ENCODE measurements at places on chromosomes 1 and 21.

GRCh38 chr1:10836726-10837125, 40.3 kb upstream of the CASZ1 start:
- no peak for DNase-seq

GRCh38 chr21:17612565-17613241, at the start of gene BTG3:
Gene BTG3 (minus strand): TSS chr21:17612901. CDS start chr21:17609144, 3,757 bp downstream.
- DNase-seq = peak; percentile 80

DNA sequence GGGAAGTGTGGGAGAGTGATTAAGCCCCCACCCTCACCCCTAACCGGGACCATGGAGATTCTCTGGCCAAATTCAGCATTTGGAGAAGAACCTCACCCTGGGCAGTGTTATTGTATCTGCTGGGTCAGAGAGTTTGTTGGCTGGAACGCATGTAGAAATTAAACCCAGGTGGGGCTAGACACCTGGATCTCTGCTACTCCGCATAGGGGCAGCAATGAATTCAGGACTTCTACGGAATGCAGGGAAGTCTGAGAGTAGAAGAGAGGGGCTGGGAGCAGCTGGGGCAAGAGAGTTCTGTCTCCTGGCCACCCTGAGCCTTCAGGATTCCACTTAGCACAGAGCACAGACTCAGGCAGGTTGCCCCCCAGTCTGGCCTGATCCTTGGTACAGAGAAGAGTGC, 3.6 kb upstream of the CRABP2 start:
- no peak for DNase-seq

GRCh38 chr1:33378976-33379375, 51.9 kb downstream of the PHC2 start:
- DNase-seq = no peak

DNA sequence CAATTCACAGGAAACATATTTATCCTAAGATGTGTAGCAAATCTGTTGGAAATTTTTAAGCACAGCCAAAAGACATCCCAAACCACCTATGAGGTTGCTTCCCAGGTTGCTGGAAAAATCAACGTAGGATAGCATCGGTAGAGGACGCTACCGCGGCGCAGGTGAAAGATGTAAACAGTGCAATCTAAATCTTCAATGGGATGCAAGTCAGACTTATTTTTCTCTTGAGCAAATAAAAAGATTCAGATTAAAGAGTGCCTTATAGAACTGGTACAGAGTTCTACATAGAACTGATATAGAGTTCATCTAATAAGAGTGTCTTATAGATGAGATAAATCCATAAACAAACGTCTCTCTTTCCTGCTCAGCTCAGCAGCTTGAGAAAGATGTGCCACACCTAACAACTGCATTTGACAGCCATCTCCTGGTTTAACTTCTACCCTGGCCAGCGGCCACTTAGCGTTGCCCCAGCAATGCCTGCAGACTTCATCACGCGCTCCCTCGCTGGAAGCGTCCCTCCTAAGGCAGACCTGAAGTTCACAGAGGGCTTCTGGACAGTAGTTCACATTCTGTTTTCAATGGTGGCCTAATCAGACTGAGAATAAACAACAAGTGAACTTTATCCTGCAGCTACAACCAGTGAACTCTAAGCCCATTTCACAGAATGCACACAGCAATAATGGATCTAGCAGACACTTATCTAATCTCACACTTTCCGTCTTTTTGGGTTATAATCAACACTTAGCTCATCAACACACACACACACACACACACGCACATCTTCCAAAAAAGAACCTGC, 164.5 kb downstream of the TOMM20 start:
- no peak for DNase-seq

DNA sequence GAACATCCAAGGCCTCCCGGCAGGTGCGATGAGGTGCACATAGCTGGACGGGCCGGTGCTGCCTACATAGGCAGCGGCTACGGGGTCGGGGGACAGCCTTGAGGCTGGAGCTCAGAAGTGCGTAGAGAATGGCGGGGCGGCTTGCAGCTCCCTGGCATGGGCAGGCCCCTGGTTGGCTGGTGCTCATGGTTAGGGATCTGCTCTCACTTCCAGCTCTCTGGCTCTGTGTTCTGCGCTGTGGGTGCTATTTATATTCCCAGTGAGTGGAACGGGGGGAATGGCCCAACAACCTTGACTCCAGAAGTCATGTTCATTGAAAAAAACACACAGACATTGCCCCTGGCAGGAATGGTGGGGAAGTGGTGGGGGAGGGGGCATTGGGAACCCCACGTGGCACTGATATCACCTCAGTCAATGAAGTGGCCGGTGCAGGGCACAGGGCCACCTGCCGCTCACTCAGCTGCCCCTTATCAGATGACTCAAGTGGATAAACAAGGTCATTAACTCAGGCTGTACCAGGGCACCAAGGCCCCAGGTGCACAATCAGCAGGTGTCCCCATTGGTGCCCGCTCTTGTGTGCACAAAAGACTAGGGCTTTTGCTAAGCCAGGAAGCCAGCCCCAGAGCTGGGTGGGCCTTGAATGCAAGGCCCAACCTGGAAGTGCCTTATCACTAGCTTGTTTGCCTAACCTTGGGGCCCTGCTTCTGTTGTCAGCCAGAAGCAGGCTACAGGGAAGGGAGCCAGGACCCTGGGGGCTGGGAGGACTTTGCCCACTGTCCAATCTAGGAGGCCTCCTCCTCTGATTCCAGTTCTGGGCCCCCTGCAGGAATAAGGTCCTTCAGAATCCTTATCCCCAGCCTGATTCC, at the start of gene NR0B2:
Gene NR0B2 (minus strand): TSS at position 222 of the 866 bp plus-strand sequence. CDS start 35 bp downstream, at position 187.
- DNase-seq = no peak

- no peak for DNase-seq
These were observed 56.4 kb upstream of the FMOD start for GRCh38 chr1:203407296-203407695.

DNA sequence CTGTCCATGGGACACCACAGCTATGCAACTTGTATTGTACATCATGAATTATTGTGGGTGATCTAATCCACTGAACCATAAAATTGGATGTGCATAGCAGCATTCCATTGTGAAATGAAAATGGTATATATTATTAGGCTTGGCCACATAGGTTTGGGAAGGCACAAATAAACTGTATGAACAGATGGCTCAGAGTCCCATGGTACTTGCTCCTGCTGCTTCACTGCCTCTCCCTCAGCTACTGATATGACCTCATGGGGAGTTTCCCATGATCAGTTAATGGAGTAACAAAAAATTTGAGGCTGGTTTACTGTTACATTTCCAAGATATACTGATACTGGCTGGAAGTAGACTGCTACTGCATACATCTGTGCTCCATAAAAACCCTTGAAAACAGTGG, 152.7 kb upstream of the NEGR1 start:
- no peak for DNase-seq

GRCh38 chr1:200738949-200739651, 407 bp downstream of the CAMSAP2 start:
- DNase-seq = peak; percentile 33

DNA sequence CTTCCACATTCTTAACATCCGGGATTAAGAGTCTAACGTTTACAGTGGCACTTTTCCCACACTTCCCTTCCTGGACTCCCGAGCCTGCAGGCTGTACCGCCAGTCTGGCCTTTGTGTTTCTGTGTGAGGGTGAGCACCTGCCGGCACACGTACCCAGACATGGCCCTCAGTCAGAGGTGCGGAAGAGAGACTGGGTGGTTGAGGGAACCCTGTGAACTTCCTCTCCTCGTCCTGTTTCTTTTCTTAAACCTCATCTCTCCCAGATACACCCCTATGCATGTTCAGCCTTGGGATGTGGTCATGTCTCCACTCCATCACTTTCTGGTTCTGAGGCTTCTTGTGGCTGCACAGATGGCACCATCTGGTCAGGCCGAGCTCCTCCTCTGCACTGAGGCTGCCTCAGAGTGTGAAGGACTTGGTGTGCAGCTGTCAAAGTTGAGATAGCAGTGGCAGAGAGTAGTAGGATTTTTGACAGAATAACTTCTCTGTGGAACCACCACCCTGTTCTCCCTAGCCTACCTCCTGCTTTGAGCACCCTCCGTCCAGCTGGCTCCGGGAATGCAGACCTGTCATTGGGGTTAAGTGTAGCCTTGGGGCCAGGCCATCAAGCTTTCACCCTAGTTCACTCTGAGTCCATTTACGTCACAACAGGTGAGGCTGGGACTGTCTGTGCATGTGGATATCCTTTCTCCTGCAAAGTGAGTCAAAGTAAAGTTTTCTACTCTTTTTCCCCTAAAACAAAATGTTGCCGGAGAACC, 31.4 kb downstream of the VASH2 start:
- no peak for DNase-seq

GRCh38 chr1:92940541-92940940, 20.7 kb downstream of the DIPK1A start:
- no peak for DNase-seq

DNA sequence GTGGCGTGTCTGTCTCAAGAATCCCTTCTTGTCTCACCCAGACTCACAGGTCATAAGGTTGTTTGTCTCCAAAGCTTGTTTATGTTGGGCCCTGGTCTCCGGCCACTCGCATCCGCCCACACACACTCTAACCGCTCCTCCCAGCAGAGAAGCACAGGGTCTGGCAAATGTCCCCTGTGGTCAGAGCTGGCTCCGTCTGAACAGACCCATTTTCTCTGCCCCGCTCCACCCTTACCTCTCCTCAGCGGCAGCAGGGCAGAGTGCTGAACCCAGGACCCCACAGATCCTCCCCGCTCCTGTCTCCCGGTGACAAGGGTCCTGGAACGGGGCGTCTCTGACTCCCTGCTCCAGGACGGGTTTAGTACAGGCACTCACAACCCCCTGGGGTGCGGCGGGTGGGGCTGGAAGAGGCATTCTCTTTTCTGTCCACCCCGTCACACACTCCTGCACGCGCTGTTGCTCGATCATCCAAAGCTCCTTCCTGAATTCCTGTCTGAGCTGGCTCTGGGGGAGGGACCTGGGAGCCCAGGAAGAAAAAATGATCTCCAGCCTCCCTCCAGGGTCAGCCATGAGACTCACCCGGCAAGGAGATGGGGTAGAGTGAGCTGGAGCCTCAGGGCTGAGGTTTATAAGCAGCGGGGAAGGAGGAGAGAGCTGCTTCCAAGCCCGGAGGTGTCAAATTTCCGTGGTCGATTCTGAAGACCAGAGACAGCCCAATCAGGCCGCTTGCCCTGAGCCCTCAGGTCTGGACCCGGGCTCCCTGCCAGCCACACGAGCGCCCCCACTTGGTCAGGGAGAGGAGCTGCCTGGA, at the start of gene S100A13:
Gene S100A13 (minus strand): TSS at position 602 of the 811 bp plus-strand sequence. CDS start 1,033 bp downstream, outside the sequence.
- DNase-seq = no peak

DNA sequence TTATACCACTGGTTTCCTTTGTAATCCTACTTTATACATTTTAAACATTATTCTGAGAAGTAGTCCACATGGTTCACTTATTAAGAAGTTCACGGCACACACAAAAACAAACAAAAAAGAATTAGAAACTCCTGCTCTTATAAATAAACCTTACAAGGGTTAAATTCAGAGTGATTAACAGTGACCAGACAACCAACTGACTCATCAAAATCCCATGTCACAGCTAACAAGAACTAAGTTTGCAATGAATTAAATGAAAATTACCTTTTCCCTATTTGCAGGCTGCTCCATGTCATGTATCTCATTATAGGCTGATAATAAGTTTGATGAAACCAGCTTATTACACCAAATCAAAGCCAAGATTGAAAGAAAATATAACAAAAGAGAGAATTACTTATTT, 77.5 kb downstream of the PUM1 start:
- no peak for DNase-seq

GRCh38 chr1:94721240-94721639, 98.9 kb upstream of the SLC44A3 start:
- no peak for DNase-seq

- DNase-seq = no peak
These were observed 258.1 kb upstream of the RAB4A start for GRCh38 chr1:229012823-229013222.

DNA sequence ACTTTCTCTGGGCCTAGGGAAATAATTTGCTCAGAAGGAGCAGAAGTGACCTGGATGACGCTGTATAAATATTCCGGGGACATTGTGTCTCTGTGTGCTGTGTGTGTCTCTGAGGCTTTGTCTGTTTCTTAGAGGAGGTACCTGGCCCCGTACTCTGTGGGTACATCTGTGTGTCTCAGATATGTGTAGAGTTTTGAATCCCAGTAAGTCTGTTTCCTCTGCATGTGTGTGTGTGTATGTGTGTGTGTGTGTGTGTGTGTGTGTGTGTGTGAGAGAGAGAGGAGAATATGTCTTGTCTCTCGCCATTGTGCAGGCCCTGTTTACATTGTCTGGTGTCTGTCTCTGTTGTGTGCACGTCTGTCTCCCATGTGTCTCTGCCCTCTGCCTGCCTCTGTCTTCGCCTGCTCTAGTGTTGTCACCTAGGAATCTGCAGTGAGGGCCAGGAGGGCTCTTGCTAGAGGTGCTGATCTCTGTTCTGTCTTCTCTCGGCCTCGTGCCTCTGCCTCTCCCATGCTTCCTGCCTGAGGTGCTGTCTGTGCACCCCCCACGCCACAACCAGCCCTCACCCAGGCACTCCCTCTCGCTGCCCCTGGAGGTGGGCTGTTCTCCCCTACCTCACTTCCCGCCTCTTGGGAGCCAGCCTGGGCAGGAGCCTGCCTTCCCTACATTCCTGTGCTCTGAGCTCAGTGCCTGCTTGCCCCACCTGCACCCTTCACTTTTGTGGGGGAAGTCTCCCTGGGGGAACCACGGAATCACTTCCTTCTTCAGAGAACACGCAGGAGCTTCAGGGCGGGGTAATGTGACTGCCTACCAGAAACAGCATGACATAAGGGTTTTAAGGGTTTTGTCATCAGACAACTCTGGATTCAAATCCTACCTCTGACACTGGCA, 5.9 kb downstream of the MAP7D1 start:
- peak; percentile 31 for DNase-seq

DNA sequence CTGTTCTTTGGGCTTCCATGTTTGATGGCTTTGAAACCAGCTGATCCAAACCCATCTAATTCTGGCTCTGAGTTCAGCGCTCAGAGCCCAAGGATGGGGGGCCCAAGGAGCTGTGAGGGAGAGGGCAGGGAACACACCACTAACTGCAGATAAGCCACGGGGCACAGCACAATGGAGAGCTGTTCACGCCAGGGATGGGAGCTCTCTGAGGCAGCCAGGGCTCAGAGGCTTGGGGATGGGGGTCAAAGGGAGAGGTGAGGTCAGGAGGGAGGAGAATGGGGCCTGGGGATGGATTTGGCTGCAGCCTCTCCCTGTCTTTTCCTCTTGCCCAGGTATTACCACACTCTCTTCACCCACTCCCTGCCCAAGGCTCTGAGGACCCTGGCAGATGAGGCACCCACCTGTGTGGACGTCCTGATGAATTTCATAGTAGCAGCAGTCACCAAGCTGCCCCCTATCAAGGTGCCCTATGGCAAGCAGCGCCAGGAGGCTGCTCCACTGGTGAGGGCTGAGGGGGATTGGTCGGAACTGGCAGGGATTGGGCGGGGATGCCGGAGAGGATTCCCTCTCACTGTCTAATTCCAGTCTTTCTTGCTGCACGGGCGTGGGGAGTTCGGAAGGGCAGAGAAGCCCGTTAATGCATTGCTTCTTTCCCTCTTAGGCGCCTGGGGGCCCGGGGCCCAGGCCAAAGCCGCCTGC, 11.3 kb downstream of the SLC30A2 start:
- no peak for DNase-seq

- DNase-seq = no peak
These were observed 17.5 kb downstream of the CCT3 start for GRCh38 chr1:156320560-156320959.

DNA sequence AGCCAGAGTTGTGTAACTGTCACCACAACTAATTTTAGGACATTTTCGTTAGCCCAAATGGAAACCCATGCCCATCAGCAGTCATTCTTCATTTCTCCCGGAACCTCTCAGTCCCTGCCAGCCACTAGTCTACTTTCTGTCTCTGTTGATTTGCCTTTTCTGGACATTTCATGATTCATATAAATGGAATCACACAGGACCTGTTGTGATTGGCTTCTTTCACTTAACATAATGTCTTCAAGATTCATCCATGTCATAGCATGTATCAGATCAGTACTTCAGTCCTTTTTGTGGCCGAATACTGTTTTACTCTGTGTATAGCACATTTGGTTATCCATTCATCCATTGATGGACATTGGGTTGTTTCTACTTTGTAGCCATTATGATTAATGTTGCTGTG, 7.1 kb downstream of the SLC66A1 start:
- no peak for DNase-seq

All from activated T-cell treated with anti-CD3 and anti-CD28 coated beads for 1 hour (primary cell).